Activated CD4-positive, alpha-beta T cell treated with anti-CD3 and anti-CD28 coated beads for 4 hours (primary cell): ENCODE measurements at places on chromosomes 11 and 22.

GRCh38 chr11:78446210-78446609, 28.6 kb upstream of the GAB2 start:
- DNase-seq: no peak

- no peak for DNase-seq
Observed at GRCh38 chr11:60994541-60995080, 23.1 kb downstream of the CD6 start.

DNA sequence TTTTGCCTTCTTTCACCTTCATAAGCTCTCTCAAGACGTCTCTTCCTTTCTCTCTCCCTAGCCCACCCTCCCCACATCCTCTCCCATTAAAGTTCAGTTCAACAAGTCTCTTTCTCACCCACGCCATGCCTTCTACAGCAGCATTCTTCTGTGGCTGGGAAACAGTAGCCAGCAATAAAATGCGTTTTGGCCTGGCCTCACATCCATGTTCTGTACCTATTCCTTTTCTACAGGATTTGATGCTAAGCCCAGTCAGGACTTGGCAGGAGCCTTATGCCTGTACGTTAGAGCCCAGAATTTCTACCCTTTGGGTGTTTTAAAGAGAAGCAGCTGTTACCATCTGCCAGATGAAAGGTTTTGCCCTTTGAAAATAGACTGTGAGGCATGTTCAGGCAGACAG, 7.1 kb upstream of the CD44 start:
- DNase-seq: no peak

GRCh38 chr22:31378123-31378522, 21.3 kb upstream of the DRG1 start:
- no peak for DNase-seq

DNA sequence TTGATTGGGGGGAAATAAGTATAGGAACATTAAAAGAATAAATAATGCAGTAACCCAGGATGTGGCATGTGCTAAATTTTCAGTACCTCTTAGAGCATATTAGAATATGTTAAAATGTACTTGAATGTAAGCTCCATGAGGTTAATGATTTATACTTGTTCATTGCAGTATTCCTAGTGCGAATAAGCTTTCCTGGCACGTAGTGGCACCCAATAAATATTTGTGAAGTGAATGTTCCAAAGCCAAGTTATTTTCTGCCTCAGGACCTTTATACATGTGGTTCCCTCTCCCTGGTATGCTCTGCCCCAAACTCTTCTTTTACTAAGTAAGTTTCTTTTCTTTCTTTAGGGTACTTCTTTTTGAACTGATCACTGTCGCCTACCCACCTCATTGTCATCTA, 118.8 kb downstream of the DBX1 start:
- no peak for DNase-seq

DNA sequence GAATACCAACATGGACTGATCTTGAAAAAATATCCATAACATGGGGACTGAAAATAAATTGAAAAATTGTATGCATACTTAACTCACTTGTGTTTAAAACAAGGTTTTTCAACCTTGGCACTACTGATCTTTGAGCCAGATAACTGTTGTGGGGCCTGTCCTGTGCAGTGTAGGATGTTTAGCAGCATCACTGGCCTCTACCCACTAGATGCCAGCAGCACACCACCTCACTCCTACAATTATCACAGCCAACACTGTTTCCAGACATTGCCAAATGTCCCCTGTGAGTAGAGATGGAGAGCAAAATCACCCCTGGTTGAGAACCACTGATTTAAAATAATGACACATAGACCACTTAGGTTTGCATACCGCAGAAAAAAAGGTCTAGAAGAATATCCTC, 45.0 kb upstream of the SLC1A2 start:
- DNase-seq: no peak

DNA sequence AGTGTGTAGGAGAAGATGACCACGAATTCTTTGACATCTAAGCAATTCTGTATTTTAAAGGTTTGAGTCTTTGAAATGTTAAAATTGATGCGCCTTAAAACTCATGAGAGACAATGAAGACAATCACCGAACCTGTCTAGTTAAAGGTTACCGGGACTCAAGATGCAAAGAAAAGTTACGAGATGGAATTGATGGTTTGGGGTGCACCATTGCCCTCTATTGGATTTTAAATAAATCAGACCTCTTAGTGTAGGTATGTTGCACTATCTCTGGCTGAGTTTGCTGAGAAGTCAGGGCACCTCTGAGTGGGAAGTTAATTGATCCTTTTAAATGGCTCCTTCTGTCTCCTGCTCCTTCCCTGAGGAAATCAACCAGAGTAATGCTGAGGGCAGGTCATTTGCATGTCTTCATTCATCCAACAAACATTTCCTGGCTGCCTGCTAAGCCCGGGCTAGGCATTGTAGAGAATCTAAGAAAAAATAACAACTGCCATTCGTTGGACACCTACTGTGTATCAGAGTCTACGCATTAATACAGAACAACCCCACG, 19.4 kb upstream of the TMA7B start:
- DNase-seq: peak; percentile 30

DNA sequence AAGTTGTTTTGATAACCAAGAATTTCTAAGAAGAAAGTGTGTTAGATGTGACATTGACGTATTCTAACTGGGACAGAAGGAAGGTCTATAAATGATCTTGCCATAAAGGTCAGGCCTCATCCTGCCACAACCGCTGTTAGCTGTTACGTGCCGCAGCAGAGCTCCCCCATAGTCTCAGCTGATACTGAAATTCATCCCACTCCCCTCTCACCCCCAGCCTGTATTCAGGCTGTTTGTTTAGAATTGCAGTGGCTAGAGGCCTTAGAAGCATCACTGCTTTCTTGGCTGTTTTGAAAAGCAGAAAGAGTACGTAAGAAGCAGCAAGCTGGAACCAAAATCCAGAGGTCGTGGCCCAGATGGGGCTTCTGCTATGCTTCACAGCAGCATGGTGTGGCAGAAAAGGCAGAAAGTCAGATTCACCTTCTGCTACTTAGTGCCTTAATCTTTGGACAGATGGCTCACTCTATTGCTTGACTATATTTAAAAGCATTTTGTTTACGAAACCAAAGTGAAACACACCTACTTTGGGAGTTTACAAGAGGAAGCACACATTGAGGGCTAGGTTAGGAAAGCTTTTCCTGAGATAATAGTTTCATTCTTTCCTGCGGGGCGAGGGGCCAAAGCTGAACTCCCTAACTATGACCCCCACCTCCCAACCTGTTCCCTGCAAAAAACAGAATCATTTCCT, 950 bp upstream of the LAYN start:
- DNase-seq: peak; percentile 13

DNA sequence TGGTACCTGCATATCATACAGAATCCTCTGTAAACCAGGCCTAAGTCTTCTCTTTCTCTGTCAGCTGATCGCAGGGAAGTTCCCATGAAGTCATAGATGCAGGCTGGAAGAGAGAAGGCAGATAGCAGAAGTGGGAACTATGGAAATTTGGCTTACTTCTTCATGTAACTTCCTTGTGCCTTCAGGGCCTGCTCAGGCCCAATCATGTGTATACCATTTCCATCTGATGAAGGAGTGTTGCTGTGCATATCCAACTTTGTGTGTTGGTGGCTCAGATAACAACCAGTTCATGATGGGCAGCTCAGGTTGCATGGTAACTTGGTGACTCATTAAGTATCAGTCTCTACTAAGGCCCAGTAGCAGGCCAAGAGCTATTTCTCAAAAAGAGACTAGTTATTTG, 53.1 kb upstream of the CEP295 start:
- DNase-seq: no peak

- no peak for DNase-seq
Observed at GRCh38 chr11:43947815-43948214, 5.4 kb downstream of the C11orf96 start.

DNA sequence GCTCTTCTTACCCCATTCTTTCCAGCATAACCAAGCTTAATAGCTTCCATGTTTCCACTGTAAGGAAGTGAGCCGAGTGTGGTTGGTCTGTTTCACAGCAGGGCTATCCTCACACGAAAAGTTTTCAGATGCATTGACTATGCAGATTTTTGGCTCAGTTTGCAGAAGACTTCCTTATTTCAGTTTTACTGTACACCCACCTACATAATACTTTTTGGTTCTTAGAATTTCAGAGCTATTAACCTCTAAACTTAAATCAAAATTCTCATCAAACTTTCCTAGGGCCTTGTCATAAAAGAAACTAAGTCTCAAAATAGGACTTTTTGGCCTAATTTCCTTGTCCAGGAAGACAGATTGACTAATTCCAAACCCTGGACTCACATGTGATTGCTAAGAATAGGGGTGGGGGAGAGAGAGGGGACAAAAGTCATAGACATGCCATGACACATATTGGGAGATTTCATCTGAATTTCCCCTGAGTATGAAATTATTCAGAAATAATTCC, 7.3 kb upstream of the EHF start:
- no peak for DNase-seq

GRCh38 chr11:108606070-108606469, 12.5 kb upstream of the EXPH5 start:
- no peak for DNase-seq

- no peak for DNase-seq
Observed at GRCh38 chr22:39360242-39360641, 10.5 kb downstream of the SYNGR1 start.

- DNase-seq: no peak
Observed at GRCh38 chr11:103923451-103923931, 112.9 kb upstream of the DDI1 start.

DNA sequence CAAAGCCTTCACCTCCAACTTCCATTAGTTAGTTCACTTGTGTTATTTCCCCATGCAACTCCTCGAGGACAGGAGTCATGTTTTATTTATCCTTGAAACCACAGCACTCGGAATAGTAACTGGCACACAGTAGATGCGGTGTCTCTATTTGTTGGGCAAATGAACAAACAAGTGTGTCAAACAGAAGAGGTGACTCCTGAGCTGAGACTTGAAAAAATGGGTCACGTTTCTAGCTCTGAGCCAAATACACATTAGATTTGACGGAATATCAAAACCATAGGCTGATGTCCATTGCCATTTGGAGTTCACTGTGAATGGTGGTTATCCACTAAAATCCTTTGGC, 68.9 kb downstream of the C11orf91 start:
- DNase-seq: no peak

DNA sequence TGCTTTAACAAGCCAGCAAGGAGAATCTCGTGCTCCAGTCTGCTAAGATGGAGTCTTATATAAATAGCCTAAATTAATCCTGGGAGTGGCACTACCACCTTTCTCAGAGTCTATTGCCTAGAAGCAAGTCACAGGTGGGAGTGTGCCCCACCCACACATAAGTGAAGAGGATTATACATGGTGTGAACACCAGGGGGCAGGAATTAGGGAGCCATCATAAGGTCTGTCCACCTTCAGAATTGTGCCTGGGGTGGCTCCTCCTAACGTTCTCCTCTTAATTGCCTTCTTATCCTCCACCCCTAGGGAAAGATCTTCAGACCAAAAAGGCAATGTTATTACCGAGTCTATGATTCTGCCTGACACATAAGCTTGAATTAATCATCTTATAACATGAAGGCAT, 276.8 kb upstream of the SESN3 start:
- DNase-seq: peak; percentile 4
